Thymus (tissue), 14 donors: ENCODE measurements at places on chromosomes 11 and 22.

GRCh38 chr11:92152245-92152644 is 72.4 kb upstream of the FAT3 start:
- DNase-seq: no peak
- no peak overlapping the region for H3K4me3 ChIP-seq
- no peaks in the 10 kb centered on the region for H3K36me3 ChIP-seq
- no peaks in the 10 kb centered on the region for H3K27me3 ChIP-seq

DNA sequence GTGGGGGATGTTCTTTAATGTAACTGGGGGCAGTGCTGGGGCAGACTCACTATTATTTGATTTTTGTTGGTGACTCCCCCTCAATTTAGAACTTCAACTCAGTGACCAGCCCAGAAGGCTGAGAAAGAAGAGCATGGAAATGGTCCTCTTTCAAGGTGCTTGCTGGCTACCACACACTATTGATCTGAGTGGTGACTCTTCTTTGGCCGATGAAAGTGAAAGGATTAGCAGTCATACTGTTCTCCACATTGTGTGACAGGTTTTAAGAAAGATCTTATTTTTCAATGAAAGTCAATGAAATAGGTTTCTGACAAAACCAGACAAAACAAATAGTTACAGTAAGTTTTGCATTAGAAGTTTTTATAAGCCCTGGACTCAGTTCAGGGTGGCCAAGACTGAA is 29.9 kb downstream of the NLRP14 start:
- no peak overlapping the region for H3K4me3 ChIP-seq
- no peak for DNase-seq
- H3K27me3 ChIP-seq: no peaks in the 10 kb centered on the region
- H3K36me3 ChIP-seq: no peaks in the 10 kb centered on the region
- no peak overlapping the region for H3K27ac ChIP-seq

GRCh38 chr22:31275576-31275975 is 16.7 kb downstream of the PIK3IP1 start:
- no peaks in the 10 kb centered on the region for H3K27me3 ChIP-seq
- H3K4me3 ChIP-seq: no peak overlapping the region
- peaks cover 21% of the 10 kb centered on the region for H3K4me1 ChIP-seq
- no peak for DNase-seq
- H3K27ac ChIP-seq: no peak overlapping the region

GRCh38 chr22:22038178-22038880 is 55.7 kb upstream of the TOP3B start:
- no peak for DNase-seq
- H3K36me3 ChIP-seq: no peaks in the 10 kb centered on the region

DNA sequence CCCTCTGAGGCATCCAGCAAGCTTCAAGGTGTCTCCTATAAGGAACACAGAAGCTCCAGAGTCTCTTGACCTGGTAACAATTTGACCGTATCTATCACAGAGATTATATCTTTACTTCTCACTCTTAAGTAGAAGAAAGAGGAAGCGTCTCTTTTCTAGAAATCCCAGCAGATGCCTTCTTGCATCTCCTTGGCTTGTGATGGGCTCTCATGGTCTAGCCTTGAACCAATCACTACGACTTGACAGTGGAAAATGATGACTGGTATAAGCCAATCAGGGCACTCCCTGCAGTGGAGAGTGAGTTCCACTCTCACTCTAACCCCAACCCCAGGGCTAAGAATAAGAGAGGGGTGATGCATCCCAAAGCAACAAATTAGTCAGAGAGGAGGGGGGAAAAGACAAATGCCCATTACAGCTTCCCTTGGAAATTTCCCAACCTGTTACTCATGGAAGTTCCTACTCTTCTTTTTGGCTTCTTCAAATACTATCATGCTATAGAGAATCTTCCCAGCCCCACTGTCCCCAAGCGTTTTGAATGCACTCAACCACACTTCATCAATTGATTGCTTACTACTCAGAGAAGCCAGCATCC is 293.5 kb downstream of the MN1 start:
- no peaks in the 10 kb centered on the region for H3K36me3 ChIP-seq
- no peak for DNase-seq
- no peaks in the 10 kb centered on the region for H3K27me3 ChIP-seq
- peaks cover 2% of the 10 kb centered on the region for H3K4me1 ChIP-seq
- no peak overlapping the region for H3K27ac ChIP-seq
- H3K4me3 ChIP-seq: no peak overlapping the region

DNA sequence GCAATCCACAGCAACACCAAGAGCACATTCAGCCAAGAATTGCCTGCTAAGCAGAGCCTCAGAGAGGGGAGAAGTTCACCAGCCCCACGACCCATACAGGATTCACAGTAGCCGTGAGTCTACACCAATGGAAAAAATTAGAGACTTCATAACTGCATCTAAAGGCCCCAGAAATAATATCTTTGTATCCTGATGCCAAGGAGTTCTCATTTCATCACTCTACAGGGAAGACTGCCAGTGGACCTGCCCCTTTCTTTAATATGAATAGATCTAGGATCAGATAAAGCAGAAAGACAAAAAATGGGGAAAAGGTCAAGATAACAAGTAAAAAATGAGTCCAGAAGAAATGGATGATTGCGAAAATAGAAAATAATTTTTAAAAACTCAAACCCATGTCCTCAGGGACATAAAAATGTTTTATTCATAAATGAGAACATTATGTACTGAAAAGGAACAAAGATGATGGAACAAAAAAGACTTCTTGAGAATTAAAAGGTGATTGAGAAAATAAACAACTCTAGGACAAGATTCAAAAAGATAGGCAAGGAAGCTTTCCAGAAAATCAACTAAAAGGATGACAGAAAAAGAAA is 9.5 kb downstream of the APOL3 start:
- no peak overlapping the region for H3K4me3 ChIP-seq
- no peak for DNase-seq
- H3K36me3 ChIP-seq: peaks cover 12% of the 10 kb centered on the region
- no peaks in the 10 kb centered on the region for H3K27me3 ChIP-seq
- peaks cover 11% of the 10 kb centered on the region for H3K4me1 ChIP-seq

GRCh38 chr11:28679795-28680468 is 571.7 kb downstream of the METTL15 start:
- H3K36me3 ChIP-seq: no peaks in the 10 kb centered on the region
- no peaks in the 10 kb centered on the region for H3K27me3 ChIP-seq
- no peak for DNase-seq
- H3K4me1 ChIP-seq: no peaks in the 10 kb centered on the region
- H3K27ac ChIP-seq: no peak overlapping the region

GRCh38 chr11:132943706-132944568 is 588.4 kb downstream of the OPCML start:
- peaks cover 35% of the 10 kb centered on the region for H3K27me3 ChIP-seq
- no peak overlapping the region for H3K27ac ChIP-seq
- no peaks in the 10 kb centered on the region for H3K36me3 ChIP-seq

GRCh38 chr11:33443684-33444083 is 186.5 kb downstream of the HIPK3 start:
- no peaks in the 10 kb centered on the region for H3K4me1 ChIP-seq
- no peaks in the 10 kb centered on the region for H3K36me3 ChIP-seq
- H3K4me3 ChIP-seq: no peak overlapping the region

- H3K4me3 ChIP-seq: no peak overlapping the region
- DNase-seq: no peak
- peaks cover 45% of the 10 kb centered on the region for H3K27me3 ChIP-seq
- H3K27ac ChIP-seq: no peak overlapping the region
- H3K4me1 ChIP-seq: peaks cover 6% of the 10 kb centered on the region
These were observed 17.1 kb upstream of the BDNF start for GRCh38 chr11:27717377-27717776.

DNA sequence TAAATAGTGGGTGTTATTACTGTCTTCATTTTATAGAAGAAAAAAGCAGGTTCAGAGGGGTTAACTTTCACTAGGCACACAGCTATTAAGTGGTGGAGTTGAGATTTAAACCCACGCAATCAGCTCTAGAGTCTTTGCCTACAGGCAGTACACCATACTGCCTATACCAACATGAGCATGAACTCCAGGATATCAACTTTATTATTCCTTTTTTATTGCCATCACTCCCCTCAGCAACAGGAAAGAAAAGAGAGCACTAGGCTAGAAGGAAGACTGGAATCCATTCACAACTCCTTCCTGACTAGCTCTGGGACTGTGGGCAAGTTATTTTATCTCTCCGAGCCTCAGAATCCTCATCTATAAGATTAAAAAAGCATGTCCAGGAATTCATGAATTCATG is 58.7 kb upstream of the FSHB start:
- DNase-seq: no peak
- no peak overlapping the region for H3K27ac ChIP-seq
- no peak overlapping the region for H3K4me3 ChIP-seq

GRCh38 chr11:12478743-12479142 is 101.4 kb downstream of the PARVA start:
- DNase-seq: no peak
- H3K4me1 ChIP-seq: no peaks in the 10 kb centered on the region
- no peaks in the 10 kb centered on the region for H3K36me3 ChIP-seq
- H3K27ac ChIP-seq: no peak overlapping the region

DNA sequence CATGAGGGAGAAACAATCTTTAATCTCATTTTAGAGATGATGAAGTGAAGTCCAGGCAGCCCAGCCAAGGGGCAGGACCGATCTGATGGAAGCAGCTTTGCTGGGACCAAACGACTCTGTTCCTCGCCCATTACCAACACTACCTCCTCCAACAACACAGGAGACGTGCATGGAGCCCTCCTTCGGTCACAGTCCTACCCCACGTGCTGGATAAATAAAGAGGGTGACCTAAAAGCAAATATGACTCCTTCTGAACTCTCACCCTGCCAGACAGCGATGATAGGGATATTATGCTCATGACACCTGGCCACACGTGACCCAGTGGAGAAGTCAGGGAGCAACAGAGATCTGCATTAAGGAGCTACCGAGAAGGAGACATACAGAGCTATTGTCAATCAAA is 26.0 kb downstream of the SCGB1A1 start:
- no peak for DNase-seq
- H3K4me1 ChIP-seq: peaks cover 13% of the 10 kb centered on the region
- no peaks in the 10 kb centered on the region for H3K36me3 ChIP-seq
- H3K27ac ChIP-seq: peak overlapping the region; percentile 47
- H3K27me3 ChIP-seq: peaks cover 22% of the 10 kb centered on the region
- no peak overlapping the region for H3K4me3 ChIP-seq

DNA sequence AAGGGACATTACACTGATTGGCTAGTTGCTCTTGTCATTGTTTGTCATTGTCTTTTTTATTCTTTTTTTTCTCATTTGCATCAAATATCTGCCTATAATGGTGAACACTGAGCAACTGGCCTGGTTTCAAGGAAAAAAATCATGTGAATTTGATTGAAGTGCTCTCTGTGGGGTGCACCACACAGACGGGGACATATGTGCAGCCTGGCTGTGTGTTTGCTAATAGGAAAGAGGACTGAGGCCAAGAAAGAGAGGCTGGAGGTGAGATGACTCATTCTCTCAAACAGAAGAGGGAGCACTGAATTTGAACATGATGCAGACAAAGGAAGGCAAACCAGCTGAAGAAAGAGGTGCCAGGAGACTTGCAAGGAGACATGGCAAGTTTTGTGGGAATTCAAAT is 684.9 kb upstream of the CCDC90B start:
- H3K27me3 ChIP-seq: no peaks in the 10 kb centered on the region
- no peaks in the 10 kb centered on the region for H3K36me3 ChIP-seq
- DNase-seq: no peak
- no peak overlapping the region for H3K4me3 ChIP-seq
- H3K27ac ChIP-seq: no peak overlapping the region

GRCh38 chr22:24506802-24507438 is 11.8 kb downstream of the UPB1 start:
- no peaks in the 10 kb centered on the region for H3K27me3 ChIP-seq
- no peak overlapping the region for H3K27ac ChIP-seq
- peaks cover 43% of the 10 kb centered on the region for H3K4me1 ChIP-seq
- DNase-seq: no peak

DNA sequence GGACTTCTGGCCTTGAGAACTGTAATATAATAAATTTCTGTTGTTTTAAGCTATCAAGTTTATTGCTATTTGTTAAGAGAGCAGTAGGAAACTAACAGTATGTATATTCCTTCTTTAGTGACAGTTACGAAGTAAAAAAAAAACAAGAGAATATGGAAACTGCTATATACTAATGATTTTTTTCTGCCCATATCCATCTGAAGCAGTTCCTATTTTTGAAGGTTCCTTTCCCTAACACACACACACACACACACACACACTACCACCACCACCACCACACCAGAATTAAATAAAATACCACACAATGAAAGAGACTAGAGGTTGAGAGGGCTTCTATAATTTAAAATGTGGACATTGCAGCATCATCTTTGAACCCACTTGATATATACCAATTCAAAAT is 44.4 kb upstream of the CARD18 start:
- no peaks in the 10 kb centered on the region for H3K27me3 ChIP-seq
- H3K36me3 ChIP-seq: no peaks in the 10 kb centered on the region
- no peaks in the 10 kb centered on the region for H3K4me1 ChIP-seq
- H3K4me3 ChIP-seq: no peak overlapping the region
- H3K27ac ChIP-seq: no peak overlapping the region
- no peak for DNase-seq

- H3K27me3 ChIP-seq: no peaks in the 10 kb centered on the region
- no peaks in the 10 kb centered on the region for H3K36me3 ChIP-seq
- DNase-seq: no peak
These were observed 12.4 kb upstream of the DSCAML1 start for GRCh38 chr11:117809236-117810055.

DNA sequence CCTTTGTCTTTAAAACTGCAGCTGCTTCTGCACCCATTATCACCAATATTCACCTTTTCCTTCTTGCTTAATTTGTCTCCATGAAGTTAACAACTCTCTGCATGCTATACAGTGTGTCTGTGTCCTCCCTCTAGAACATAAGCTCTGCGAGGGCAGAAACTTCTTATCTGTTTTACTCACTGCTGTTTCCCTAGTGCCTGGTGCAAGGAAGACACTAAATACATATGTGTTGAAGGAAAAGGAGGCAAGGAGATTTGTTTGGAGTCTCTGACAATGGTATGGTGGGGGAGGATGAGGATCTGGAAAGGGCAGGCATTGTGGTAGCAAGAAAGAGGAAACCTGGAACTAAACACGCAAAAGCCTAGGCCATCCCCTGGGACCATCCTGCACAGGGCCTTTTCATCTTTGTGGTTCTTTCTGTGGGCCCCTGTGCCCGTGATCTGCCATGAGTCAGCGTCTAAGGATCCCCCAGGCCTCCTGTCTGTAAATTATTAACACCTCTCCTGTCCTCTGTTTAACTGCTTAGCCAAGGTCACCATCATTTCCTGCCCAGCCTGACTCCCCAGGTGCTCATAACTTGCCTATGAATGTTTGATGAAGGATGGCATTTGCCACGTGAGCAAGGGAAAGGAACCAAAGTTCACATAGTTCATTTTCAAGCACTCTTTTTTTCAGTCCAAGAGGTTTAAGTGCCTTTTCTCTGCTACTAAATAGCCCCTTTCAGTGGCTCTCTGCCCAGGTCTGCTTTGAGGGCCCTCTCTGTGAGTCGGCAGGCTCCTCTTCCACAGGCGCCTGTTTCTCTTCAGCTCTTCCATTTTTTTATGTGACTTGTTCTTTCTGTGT is 131.1 kb downstream of the RASSF10 start:
- H3K27me3 ChIP-seq: no peaks in the 10 kb centered on the region
- no peaks in the 10 kb centered on the region for H3K36me3 ChIP-seq
- H3K4me1 ChIP-seq: no peaks in the 10 kb centered on the region
- H3K27ac ChIP-seq: no peak overlapping the region
- no peak overlapping the region for H3K4me3 ChIP-seq
- no peak for DNase-seq

GRCh38 chr11:116114198-116114651 is 610.0 kb upstream of the CADM1 start:
- no peaks in the 10 kb centered on the region for H3K27me3 ChIP-seq
- no peaks in the 10 kb centered on the region for H3K36me3 ChIP-seq
- no peak overlapping the region for H3K4me3 ChIP-seq
- no peaks in the 10 kb centered on the region for H3K4me1 ChIP-seq
- no peak overlapping the region for H3K27ac ChIP-seq
- DNase-seq: no peak
